Urothelium cell line (cell line): ENCODE measurements at places on chromosomes 1 and 21.

DNA sequence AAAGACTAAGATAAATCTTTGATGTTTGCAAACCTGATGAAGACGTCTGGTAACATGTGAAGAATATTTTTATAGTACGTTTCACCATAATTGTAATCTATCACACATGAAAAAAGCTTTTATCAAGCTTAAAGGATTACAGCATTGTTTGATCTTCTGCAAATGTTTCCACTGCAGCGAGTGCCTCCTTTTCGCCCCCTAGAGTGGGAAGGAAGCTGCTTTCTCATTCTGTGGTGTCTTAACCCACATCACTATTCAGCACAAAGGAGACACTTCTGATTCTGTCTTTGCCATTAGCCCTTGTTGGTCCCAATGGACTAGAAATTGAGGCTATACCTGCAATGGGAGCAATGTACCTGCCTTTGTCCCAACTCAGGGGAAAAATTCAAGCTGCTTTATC lies 46.0 kb upstream of the IL12RB2 start:
- no peak for DNase-seq

DNA sequence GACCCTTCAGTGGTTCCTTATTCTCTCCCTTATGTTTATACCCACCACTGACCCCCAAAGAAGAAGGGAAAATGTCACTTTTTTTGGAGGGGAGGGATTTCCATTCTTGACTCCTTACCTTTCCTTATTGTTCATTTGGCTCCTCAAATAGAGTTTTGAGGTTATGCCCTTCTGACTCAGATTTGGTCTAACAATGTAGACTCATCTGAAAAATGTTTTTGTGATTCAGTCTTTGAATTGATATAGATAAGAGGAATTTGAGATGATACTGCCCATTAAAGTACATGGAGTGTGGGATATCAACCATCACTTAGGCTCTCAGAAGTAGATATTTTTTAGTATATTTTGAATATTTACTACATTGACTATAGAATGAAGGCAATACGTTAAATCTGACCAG lies 16.1 kb downstream of the USP1 start:
- no peak for DNase-seq

DNA sequence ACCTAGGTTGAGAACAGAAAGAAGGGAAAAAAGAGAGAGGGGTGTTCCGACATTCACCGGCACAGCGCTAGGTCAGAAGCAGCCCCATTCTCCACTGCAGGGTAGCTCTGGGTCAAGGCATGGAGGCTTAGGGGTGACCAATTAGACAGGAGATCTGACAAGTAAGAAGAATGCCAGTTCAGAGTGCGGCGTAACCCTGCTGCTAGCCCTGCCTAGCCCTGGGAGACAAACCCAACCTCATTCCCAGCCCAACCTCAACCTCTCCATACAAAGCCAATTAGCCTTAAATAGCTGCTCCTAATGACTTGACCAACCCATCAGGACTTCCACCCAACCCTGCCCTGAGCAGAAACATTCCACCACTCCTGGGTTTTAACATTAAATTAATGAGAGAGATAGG lies 3.4 kb downstream of the PRELP start:
- DNase-seq: no peak

- no peak for DNase-seq
Observed at GRCh38 chr1:46041974-46042373, 90.5 kb downstream of the PIK3R3 start.

DNA sequence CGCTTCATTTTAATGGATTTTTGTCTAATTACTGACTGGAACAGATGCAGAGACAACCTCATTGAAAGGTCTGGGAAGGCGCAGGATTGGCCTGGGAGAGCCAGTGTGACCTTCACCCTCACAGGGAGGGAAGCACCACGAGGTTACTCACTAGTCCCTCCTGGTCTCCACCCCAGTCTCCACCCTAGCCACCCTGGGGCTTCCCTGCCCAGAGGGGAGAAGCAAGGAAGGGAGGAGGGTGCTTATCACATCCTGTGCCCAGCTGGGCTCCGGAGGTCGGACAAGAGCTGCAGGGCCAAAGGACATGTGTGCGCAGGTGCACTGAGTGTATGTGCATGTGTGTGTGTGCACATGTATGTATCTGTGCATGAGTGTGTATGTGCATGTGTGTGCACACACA lies 220.1 kb upstream of the VAMP3 start:
- no peak for DNase-seq

DNA sequence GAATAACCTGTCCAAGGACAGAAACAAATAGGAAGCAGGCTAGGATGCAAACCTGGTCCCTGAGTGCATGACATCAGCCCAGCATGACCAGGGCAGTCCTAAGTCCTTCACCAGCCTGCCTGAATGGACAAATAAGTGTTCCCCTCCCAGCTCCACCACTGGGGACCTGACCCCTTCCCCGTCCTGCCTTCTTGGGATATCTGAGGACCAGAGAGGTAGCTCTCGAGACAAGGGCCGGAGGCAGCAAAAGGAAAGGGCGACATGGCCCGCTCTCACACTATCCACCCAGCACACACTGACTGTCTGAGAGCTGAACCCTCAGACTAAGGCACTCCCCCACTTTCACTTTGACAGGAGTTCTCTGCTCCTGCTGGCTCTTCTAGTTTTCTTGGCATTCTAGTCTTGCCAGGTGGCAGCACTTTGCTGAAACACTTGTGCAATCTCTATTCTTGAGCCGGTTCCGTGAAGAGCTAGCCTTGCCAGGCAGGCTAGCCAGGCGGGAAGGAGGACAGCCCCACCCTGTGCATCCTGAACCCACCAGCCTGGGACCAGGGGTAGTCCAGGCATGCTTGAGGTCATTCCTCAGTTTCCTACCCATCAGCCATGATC lies 251.1 kb upstream of the RAB4A start:
- DNase-seq: no peak

DNA sequence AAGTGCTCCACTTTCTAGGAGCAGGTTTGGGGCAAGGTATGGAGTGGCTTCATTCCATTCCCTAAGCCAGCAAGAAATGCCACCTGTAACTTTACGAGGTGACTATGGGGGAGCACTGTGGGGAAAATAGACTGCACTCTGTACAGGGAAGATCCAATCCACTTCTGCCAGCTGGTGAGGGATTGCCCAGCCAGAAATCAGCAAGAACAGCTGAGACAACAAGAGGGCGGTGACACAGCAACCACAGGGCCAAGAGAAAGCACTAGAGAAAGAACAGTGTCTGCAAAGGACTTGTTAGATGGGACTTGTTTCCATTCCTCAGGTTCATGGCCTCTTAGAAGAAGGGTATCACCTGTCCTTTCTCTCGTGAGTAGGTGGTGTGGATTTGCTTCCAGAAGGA lies 19.6 kb downstream of the CAPN8 start:
- no peak for DNase-seq

GRCh38 chr1:166133857-166134256 lies 32.9 kb downstream of the FAM78B start:
- no peak for DNase-seq

GRCh38 chr1:119743308-119743707 lies 25.4 kb downstream of the HMGCS2 start:
- no peak for DNase-seq

DNA sequence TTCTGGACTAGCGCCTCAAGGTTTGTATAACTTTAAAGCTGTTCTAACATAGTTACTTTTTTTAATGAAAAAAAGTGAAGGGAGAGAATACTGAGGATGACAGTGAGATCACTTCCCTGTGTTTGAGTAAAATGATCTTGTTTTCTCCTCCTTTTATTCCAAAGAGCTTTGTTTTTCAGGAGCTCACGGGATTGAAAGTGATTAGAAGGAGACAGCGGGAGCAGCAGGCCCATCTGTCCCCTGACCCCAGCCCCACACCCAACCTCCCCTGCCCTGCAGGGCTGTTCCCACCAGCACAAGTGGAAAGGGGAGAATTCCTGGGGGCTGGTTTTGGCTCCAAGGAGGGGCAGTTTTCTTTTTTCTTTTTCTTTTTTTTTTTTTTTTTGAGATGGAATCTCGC lies 2.1 kb upstream of the DNMT3L start:
- DNase-seq: no peak

DNA sequence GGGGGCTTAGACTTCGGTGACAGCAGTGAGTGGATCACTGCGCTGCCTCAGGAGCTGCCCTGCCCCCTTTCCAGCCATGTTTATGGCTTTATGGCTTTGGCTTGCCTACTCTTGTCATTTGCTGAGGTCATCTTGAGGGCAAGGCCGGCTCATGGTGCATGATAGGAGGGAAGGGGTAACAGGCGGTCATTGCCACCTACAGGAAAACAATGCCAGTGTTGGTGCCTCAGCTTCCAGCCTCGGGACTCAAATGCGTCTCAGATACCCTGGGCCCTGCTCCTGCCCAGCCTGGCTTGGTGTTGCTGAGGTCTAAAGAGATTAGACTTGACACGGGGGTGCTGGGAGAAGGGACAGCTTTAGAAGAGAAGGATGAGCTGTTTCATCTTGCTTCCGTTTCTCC lies 14.5 kb downstream of the KDF1 start:
- DNase-seq: no peak

DNA sequence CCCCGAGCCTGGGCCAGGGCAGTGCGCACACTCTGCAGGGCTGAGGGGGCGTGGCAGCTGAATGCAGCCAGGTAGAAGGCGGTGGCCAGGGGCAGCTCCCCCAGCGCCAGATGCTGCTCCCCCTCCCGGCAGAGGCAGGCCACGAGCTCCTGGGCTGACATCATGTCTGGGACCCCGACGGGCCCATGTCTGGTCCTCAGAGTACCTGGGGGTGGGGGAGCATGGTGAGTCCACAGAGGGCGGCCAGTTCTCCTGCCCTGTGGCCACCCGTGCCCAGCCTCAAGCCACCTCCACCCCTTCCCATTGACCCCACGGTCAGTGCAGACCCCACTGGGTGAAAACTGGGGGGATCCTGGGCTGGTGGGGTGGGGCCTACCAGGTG lies 838 bp downstream of the TTC34 start:
- no peak for DNase-seq

DNA sequence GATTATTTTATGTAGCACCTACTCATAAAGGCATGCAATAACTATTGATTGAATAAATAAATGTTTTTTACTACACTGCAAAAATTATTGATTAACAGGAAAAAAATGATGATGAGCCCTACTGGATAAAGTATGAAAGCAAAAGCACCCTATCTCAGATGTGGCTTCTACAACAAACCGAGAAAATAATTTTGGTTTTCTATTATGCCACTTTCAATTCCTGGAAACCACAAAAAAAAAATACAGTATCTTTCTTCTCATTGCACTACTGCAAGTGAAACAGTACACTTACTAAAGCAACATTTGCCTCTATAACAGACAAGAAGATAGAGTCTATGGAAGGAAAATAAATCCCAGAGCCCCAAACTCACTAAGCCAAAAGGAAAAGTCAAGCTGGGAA lies 1882.4 kb downstream of the NCAM2 start:
- DNase-seq: peak; percentile 16

DNA sequence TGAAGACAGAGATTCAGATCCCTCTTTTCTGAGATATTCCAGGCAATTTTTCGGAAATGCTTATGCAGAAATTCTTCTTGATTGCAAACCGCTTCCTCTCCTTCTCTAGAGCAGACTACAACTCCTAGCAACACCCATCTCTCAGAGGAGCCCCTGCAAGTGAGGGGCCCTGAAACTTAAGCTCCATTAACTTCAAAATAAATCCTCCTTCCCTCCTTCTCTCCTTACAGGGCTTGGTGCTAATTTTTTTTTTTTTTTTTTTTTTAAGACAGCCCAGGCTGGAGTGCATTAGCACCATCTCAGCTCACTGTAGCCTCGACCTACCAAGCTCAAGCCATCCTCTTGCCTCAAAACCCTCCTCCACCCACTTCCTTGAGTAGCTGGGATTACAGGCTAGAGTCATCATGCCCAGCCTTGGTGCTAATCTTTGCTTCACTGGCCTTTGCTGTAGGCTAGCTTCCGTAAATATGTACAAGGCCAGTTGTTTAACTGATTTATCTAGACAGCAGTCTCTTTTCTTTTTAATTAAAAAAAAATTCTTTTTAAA lies 30.2 kb upstream of the SFPQ start:
- DNase-seq: no peak

- DNase-seq: no peak
Observed at GRCh38 chr1:66386712-66387111, 147.2 kb upstream of the SGIP1 start.

- DNase-seq: peak; percentile 41
Observed at GRCh38 chr1:200558866-200559459, 61.6 kb downstream of the KIF14 start.

DNA sequence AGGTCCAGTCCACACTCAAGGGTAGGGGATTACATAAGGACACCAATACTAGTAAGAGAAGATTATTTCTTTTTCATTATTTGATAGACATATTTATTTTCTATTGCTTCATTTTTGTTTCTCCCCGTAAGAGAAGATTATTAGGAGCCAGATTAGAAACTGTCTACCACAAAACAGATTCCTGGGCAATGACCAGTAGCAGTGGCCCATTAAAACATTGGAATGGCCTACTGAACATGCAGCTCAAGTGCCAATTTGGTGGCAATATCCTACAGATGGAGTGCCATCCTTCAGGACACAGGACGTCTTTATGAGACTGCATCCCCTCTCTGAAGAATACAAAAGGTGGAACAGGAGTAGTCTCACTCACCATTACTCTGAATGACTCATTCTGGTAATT lies 34.0 kb upstream of the ARHGAP29 start:
- no peak for DNase-seq

DNA sequence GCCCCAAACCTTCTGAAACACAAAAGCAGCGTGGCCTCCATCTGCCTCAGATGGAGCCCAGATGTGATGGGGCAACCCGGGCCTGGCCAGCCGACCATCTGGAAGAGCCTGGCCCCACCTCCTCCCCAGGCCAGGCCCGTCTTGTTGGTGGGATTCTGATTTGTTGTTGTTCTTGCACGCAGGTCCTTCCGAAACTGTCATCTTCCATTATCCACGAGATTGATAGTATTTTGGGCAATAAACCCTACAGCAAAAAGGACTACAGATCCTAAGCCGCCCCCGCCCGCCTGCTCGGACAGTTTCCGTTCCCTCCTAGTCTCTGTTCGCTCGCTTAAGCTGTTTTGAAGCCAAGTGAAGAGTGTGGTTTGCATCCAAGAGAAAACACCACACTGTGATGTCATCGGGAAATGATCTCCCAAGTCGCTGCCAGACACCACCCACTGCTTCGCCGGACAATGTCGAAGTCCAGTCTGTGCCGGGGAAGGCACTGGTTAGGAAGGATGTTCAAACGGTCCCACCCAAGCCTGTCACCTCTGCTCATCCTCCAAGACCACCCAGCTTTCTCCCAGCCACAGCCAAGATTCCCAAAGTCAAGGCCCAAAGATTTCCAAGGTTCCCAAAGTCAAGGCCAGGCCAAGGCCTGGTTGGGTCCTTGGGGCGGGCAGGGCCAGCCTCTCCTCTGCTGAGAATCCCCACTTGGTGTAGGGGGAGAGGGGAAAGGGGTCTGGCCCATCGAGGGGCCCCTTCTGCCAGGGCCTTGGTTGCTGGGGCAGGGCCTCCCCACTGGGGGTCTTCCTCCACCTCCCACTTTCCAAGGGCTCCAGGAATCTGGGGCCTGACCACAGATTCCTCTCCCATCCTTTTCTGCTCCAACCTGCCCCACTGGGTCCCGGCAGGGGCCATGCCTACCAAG lies 52.9 kb downstream of the KCNAB2 start:
- DNase-seq: no peak

GRCh38 chr21:45639206-45640000 lies 4.1 kb upstream of the PCBP3 start:
- DNase-seq: no peak
